Frontal cortex (tissue), 4 donors: ENCODE measurements at places on chromosomes 7 and 10. TPM values are rescaled to one million over a fixed set of nuclear protein-coding genes. Genes with fewer than 3 reads are reported as not detected.

Gene CRCP
- total RNA-seq = 62.4 TPM

Gene SORCS3
- 11.4 TPM for total RNA-seq

- no peak for DNase-seq
Observed at GRCh38 chr7:133475655-133476054, 222.8 kb downstream of the EXOC4 start.

Gene ETV1
- 43.2 TPM for total RNA-seq

DNA sequence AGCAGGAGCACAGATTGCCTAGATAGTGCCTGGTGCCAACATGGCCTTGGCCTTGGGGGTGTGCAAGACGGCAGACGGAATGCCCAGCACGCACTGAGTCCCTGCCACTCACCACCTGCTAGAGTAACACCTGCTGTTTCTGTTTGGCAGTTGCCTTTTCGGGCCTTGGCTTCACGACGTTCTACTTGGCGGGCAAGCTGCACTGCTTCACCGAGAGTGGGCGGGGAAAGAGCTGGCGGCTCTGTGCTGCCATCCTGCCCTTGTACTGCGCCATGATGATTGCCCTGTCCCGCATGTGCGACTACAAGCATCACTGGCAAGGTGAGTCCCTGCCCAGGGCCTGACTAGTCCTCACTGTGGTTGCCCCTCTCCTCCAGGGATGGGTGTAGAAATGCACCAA lies 118.0 kb downstream of the PLPP4 start:
- DNase-seq = no peak
